BJ (cell line): ENCODE measurements at places on chromosomes 5 and 9. TPM values are rescaled to one million over a fixed set of nuclear protein-coding genes. Genes with fewer than 3 reads are reported as not detected.

GRCh38 chr5:6135977-6136376, 242.4 kb downstream of the MED10 start:
- DNase-seq = no peak

- DNase-seq = peak; percentile 62
Measured at GRCh38 chr5:93100428-93100827, 480.6 kb downstream of the NR2F1-AS1 start.

DNA sequence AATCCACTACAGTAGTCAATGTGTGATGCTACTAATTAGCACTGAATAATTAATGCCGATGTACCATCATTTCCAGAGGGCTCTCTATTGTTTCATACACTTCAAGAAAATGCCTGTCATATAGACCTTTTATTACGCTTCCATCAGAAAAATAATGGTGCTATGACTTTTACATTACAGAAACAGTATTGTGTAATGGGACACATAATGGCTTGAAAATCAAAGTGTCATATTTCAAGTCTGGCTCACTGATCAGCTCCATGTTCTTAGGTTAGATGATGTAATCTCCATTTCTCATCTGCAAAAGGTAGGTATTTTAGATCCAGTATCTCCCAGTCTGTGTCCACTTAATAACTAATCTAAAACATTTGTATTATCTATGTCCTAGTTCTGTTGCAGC, 990.6 kb upstream of the TYRP1 start:
- no peak for DNase-seq

GRCh38 chr9:116081435-116082115, 72.0 kb upstream of the PAPPA start:
- no peak for DNase-seq

DNA sequence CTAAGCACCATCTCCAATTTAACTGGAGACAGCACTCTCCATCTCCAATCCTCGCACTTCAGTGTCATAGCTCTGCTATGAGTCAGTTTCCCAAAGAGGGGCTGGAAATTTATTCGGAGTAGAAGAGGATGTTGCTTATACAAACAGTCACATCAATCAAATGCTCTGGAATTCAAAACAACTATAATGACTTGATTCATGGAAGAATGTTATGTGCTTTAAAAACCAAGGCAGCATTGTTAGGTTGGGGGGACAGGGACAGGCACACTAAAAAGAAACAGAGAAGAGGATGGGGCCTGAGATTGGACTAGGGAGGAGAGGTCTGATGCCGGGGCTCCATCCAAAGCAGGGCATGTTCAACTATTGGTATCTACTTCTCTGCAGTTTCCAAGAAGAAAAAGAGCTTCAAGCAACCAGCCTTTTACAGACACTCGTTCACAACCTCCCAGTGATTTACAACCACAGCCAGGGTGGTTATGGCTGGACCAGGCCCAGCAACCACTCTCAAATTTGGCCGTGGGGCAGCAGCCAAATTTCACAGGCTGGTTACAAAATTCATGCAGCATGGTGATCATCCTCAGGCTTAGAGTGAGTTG, 117.5 kb upstream of the ZNF366 start:
- peak; percentile 47 for DNase-seq

GRCh38 chr9:76896035-76896434, 9.9 kb downstream of the PRUNE2 start:
- no peak for DNase-seq

DNA sequence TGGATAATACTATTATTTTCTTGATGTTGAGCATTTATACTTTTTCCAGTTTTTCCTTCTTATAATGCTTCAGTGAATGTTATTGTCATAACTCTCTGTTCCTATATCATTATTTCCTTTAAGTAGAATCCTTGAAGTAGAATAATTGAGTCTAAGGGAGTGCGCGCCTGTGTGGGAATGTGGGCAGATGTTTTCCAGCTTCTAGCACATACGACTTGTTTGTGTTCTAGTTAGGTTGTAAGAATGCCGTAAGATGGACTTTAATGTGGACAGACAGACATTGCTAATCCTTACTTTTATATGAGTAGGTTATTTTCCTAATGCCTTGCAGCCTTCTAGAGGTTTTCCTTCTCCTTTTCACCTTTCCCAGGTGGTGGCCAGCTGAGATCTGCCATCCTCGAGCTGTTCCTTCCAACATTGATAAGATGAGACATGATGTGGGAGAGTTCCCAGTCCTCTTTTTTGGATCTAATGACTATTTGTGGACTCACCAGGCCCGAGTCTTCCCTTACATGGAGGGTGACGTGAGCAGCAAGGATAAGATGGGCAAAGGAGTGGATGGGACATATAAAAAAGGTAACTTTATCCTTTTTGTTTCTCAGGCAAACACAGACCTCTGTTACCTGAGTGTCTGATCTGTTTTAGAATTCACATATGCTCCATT, 34.2 kb downstream of the RAB24 start:
- no peak for DNase-seq

DNA sequence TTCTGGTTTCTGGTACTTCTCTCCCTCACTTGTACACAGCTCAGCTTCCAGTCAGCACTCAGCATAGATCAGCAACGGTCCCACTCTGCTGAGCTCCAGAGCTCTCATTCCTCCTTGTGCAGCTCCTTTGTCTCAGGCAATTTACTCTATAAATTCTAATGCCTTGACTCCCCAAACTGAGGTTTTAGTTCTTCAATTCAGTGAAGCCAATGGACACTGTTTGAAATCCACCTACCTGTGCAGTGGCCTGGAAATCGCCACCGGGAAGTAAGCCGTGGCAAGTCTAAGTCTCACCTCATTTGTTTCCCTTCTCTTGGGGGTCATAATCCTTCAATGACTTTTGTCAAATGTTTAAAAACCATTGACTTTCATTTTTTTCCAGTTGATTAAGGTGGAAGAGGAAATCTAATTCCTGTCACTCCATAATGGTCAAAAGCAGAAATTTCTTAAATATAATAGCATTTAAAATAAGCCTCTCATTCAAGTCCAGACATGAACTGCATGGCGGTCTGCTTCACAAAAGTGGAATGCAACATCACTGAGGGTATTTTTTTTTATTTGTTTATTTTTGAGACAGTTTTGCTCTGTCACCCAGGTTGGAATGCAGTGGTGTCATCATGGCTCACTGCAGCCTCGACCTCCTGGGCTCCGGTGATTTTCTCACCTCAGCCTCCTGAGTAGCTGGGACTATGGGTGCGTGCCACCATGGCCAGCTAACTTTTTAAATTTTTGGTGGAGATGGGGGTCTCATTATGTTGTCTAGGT, 79.6 kb downstream of the C7 start:
- DNase-seq = no peak

GRCh38 chr9:710951-711745, 130.3 kb upstream of the DMRT1 start:
- DNase-seq = no peak

DNA sequence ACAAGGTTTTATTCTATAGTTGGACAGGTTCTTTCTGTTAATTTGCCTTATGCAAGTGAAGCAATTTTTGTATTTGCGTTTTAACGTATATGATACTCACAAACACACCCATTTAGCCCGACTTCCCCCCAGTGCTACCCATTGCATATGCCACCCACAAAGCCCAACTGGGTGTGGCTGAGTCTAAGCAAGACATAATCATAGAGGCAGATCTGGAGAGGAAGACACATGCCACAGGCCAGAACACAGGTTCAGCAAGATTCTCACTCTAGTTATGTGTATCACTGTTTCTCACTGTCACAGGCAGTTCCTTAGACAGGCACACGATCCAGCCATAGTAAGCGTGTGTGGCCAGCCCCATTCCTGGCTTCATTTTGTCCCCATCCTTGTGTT, 29.0 kb upstream of the PUM3 start:
- DNase-seq = no peak

DNA sequence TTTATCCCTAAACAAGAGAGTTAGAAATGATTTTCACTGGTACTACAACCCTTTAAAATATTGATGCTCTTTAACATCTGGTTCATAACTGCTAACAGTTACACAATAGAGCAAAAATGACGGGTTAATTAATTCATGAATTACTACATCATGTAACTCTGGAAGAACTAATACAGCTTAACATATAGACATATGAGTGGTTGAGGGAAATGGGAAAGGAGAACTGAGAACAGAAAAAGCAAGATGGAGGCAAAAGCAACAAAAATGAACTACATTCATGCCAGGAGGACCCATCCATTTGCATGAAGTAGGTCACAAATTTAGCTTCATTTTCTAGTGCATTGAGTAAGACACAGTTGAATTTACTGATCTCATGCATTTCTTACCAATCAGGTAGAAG, 61.8 kb downstream of the C9 start:
- DNase-seq = no peak

DNA sequence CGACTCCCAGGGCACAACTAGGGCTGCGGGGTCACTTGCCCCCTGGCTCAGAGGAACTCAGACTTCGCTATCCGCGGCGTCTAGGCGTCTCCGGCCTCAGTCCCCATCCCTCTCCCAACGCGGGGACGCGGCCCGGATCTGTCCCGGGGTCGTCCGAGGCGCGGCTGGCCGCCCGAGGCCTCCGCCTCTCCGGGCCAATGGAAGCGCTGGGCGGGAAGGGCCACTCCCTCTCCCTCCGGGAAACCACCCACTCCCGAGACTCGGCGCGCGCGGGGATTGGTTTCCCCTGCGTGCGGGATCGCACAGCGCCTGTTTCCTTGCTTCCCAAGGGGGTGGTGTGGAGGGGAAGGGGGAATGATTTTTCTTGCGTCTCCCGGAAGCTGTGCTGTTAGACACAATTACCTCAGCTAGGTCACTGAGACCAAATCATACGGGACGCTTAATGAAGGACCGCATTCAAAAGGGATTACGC, 38.3 kb downstream of the NR2F1 start:
- no peak for DNase-seq

DNA sequence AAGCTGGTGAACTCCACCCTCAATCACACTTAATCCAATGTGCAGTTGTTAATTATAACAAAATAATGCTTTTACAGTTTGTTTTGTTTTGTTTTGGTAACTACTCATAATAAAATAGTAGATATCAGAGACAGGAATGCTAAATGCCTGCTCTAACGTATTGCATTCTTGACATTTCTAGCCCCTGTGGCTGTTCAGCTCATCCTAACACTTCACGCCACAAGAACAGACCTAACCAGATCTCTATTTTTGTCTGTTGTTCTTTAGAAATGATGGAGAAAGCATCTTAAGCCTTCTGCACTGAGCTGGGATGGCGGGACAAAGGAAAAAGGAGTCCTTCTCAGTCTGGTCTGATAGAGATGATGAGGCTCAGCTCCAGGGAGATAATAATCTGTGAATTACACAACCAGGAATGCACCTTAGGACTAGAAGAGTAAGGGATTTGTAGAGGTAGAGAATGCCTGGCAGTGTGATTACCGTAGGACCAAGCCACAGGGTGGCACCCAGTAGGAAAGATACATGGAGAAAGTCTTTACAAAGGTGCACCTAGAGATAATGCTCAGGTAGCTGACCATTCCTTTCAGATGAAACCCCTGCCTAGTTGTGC, 628.8 kb downstream of the PDE4D start:
- DNase-seq = no peak

DNA sequence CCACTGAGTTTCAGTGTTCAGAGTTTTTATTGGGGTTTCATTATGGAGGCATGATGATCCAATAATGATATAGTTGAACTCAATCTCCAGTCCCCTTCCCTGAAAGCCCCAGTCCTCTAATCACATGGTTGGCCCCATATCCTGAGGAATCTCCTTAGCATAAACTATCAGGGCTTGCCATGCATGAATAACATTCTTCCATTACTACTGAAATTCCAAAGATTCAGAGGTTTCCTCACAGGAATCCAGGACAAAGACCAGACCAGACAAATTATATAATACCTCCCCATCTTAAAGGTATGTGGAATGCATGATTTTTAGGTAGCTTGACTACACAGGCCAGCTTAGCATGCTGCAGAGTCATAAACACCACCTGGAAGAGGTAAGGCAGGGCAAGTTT, 15.5 kb upstream of the LRRTM2 start:
- no peak for DNase-seq

DNA sequence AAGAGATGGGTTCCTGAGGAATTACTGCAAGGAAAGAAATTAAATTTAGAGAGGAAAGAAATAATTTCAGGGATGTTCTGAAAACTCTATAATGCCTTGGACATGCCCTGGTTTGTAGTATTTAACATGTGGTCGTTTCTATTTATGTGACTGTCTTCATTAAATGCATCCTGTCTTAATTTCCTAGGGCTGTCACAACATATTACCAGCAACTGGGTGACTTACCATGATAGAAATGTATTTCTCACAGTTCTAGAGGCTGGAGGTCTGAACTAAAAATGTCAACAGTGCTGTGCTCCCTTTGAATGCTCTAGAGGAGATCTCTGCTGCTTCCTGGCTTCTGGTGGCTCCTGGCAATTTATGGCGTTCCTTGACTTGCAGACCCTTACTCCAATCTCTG, 287.7 kb downstream of the FBXL7 start:
- DNase-seq = no peak

DNA sequence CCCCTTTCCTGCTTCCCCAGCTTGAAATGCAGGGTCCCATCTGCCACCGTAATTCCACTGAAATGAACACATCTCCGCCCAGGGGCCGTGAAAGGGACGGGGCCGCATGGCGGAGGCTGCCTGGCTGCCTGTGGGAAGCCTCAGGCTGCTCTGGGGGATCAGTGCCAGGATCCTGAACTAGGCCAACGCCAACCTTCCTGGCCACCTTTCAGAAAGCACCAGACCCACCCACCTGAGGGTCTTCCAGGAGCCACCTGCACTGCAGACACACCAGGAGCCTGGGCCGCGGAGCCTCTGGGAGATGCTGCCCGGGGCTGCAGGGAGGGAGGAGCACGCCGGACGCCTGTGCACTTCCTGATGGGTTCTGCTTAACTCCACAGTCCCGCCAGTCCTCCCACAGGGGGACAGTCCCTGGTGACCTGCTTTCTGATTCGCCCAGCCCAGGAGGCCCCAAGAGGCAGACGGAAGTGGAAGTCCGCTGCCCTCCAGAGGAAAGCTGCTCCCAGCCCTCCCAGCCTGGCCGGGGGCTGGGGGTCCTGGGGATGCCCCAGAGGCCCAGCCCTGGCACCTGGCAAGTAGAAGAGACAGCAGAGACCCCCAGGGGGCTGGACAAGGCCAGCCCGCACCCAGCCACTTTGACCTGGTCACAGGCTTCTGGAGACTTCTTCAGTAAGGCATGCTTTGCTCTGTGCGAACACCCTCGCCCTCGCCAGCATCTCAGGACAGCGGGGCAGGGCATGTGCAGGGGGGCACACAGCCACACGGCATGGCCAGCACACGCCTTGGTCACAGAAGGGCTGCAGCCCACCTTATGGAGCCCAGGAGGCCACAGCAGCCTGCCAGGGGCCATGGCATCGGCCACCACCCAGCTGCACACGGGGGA, at the start of gene CARD9:
TSS of gene CARD9 (minus strand) at position 370 of the 883 bp plus-strand sequence. CDS start 1,591 bp downstream, outside the sequence.
- DNase-seq = no peak

- no peak for DNase-seq
Measured at GRCh38 chr9:136667940-136668760, 5.4 kb downstream of the EGFL7 start.

Gene ADGRD2
- not detected in 2 replicates for polyA plus RNA-seq

Gene AK8
- polyA plus RNA-seq = 0.29 and 0.53 TPM in 2 replicates

Gene SLC27A4
- 9.3 and 15.2 TPM in 2 replicates for polyA plus RNA-seq

Gene RASEF
- polyA plus RNA-seq = not detected in 2 replicates

Gene EXOC3
- 24.9 and 32.1 TPM in 2 replicates for polyA plus RNA-seq
